ENCODE measurements at places on chromosomes 4 and X.

DNA sequence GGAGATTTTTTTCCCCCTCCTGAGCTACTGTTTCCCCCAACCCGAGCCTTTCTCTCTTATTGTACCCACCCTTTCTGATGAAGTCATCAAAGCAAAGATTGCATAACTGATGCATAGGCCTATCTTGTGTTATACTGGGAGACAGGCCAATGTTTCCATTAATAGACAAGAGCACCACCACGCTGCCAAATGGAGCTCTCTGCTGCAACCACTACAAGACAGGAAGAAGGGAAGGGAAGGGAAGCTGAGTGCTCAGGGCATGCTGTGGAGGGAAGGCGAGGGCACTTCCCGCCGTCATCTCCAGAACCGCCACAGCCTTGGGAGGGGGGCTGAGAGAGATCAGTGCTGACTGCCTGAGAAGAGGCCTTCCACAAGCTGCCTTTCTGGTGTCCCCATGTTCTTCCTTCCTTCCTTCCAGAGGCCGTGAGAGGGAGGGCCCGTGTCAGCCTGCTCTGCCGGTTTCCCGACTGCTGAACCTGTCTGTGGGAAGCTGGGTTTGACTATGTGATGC is 75.0 kb downstream of the MGST2 start:
- DNase-seq = peak; percentile 80

DNA sequence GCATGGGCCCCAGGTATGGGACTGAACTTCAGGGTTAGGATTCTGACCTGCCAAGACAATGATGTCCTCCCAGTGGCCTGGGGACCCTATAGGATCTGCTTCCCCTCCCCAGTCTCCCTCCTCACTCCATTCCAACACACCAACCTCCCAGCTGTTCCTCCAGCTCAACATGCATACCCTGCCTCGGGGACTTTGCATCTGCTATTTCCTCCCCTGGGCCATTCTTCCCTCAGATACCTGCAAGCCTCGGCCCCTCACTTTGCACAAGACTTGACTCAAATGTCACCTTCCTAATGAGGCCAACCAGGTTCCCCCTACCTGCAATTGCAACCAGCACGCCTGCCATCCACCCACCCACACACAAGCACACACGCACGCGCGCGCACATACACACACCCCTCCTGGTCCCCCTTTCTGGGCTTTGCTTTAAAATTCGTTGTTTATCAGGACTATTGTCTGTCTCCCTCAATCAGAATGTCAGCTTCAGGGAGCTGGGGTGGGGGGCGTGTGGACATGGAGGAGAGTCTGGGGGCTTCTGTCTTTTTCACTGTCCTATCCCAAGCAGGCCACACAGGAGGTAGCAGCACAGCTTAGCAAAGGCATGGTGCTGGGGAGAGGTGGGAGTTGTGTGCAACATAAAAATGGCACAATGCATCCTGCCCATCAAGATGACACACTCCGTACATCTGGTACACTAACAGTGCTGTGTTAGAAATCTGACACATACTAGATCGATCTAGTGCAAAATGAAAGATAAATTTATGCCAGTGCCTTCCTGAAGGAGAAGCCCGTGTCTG is 20.6 kb upstream of the PPP2R2C start:
- no peak for DNase-seq

DNA sequence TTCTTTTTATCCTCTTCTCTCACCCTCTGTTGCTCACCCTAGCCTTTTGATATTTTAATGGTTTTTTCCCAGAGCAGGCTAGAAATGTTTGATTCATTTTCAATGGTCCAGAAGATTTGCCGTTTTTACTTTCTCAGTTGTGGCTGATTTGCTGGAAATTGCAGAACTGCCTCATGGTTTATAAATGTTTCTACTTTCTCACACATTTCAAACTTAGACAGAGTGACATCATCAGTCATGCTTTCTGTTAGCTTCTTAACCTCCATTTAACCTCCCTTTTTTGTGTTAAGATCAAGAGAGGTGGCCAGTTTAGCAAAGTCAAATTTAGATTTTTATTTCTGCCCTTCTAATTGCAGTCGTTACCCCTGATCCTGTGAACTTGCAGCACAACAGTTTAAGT is 8.7 kb downstream of the RXFP1 start:
- no peak for DNase-seq

GRCh38 chr4:8558080-8558960 is 21.9 kb upstream of the GPR78 start:
- DNase-seq = no peak

- DNase-seq = no peak
These were observed 45.2 kb downstream of the ADH5 start for GRCh38 chr4:99043346-99043745.

DNA sequence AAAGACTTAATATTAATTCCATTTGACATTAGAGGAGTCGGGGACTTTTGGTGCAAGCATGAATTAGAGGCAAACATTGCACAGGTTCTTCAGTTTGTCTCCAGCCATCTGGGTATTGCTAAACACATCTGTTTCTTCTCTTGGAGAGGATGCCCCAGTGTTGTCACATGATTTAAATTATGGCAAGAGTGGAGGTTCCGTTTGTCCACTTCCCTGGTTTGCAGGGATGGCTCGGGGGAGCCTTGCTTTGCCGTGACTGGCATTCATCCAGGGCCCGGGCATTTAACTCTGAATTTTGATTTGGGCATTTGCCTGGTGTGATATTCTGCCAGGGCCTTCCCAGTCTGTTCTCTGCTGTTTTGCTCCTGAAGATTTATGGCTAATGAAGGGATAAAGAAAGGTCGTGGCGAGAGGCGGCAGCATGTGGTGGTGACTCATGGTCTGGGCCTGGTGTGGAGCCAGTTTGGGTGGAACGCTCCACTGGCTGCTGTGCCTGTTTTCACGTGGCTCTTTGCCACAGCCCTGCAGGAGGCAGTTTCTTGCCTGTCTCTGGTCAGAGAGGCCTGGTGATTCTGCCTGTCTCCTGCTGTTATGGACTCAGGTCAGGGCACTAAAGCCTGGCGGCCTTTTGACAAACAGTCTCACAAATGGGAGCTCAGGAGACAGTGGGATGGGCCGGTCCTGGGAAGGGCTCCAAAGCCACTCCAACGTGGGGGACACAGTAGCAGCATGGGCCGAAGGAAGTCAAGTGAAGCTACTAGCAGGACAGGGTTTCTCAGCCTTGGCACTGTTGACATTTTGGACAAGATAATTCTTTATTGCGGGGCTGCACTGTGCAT is 99.4 kb upstream of the PGRMC2 start:
- peak; percentile 95 for DNase-seq

GRCh38 chr4:41646862-41647261 is 101.7 kb downstream of the PHOX2B start:
- DNase-seq = no peak

- DNase-seq = peak; percentile 77
These were observed 229.6 kb upstream of the AGTR2 start for GRCh38 chrX:115940888-115941332.

GRCh38 chrX:71291381-71291780 is 7.9 kb downstream of the NONO start:
- DNase-seq = no peak

DNA sequence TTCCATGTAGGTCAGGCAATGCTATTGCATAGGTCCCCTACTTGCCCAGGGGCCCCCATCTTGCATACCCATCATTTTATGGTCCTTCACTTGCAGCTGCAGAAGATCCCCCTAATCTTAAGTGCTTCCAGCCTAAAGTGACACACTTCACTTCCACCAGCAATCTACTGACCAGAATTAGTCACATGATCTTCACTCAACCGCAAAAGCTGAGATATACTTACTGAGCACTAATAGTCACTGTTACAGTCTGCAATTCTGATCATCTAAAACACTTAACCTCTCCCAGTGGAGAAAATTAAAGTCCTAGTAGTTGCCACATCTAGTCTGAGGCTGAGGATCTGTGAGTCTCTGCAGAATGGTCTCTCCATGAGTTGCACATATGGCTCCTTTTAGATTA is 82.1 kb downstream of the AREG start:
- DNase-seq = no peak

DNA sequence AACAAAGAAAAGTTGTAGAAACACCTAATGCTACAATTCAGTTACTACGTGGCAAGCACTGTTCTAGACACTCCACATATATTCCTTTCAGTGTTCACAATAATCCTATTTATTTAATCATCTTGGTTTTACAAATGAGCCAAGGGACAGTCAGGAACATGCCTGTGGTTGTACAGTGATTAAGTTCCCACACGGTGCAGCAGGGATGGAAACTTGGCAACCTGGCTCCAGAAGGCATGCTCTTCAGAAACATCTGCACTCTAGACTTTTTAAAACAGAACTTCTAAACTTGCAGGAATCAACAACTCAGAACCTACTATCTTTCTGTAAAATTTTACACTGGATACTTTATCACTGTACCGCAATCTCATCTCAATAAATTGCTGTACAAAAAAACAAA is 32.1 kb downstream of the TAPT1 start:
- DNase-seq = no peak

GRCh38 chr4:155419266-155419665 is 42.5 kb upstream of the MAP9 start:
- DNase-seq = no peak

DNA sequence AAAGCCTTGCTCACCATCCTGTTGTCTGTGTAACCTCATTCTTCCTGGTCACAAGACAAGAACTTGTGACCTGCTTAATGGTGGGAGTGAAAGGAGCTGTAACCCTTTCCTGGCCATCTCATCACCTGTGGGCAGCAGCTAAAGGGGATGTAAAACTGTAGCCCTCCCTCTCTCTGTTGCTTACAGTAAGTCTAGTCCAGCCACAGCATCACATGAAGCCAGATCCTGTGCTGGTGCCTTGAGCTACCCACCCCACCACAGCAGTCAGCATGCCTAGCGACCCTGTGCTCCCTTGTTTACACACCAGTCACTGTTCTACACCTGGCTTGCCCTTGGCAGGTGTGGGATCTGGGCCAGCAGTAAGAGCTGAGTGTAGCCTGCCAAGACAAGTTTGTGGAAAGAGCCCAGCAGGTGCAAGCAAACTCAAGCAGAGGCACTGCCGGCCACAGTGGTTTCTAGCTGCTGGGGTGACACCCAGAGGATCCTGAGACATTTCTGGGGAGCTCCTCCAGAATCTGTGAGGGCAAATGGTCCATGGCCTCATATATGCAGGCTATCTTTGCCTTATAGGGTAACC is 41.0 kb downstream of the UGT2B28 start:
- no peak for DNase-seq

DNA sequence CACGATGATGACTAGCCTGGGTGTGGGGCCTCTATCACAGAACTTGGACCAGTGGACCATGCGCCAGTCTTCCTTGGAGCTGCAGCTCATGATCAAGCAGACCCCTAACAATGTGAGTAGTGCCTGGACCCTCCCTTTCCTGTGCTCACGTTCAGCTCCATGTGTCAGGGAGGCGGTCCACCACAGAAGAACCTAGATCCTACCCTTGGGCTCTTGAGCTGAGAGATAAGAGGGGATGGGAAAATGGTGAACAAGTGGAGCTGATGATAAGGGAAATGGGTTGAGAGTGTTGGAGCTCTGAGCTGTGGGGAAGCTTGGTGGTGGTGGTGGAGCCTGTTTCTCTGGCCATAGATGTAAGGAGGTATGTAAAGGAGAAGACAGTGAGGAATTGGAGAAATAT is 13.1 kb downstream of the MED12 start:
- no peak for DNase-seq

GRCh38 chr4:61507091-61507490 is 307.0 kb downstream of the ADGRL3 start:
- no peak for DNase-seq

DNA sequence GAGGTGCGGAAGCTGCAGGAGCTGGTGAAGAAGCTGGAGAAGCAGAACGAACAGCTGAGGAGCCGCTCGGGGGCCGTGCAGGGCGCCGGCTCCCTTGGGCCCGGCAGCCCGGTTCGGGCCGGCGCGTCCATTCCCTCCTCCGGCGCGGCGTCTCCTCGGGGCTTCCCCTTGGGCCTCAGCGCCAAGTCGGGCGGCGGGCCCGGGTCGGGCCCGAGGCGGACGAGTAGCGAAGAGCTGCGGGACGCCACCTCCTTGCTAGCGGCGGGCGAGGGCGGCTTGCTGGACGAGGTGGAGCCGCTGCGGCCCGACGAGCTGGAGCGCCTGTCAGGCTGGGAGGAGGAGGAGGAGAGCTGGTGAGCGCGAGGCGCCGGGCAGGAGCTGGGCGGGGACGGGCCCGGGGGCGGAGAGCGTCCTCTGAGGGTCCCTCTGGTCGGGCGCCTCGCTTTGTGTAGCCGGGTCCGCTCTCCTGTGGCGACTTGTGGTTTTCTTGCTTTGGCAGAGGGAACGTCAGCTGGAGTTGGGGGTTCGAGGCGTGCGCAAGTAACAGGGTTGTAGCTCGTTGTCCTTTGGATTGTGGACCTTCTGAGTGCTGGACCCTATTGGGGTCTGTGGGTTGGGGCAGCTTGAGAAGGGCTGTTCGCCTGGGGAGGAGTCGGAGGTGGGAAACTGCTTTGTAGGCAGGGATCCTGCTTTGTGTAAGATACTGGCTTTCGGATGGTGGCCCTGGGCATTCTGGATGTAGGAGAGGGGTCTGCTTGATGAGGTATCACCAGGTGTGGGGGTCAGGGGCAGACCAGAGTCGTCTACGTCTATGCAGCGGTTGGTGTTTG is 662 bp downstream of the SLAIN2 start:
- DNase-seq = peak; percentile 72

DNA sequence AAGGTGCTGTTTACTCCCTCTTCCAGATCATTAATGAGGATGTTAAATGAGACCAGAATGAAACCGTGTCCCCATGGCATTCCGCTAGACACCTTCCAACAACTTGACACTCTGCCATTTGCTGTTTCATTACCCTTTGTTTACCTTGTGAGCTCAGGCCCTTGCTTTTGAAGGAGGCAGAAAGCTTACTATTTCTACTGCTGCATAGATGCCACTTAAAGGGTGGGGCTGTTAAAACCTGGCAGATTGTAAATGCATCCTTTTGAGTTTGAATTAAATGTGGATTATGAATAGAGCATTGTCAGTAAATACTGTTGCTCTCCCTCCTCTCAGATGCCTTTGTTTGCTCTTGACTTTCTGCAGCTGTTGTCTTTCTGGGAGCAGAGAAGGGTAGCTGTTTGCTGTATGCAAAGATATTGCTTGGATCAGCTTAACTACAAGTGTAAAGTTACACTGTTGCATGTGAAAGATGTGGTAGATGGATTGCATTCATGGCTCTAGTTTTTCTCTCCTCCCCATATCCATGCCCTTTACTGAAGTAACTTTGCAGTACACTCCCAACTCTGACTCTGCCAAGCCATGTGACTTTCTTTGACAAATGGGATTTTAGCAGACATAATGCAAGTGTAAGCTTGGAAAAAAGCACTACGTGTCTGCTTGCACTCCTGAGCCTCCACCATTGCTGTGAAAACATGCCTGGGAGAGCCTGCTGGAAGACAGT is 75.0 kb upstream of the DHX15 start:
- DNase-seq = no peak

GRCh38 chrX:149720021-149720689 is 8.3 kb downstream of the MAGEA11 start:
- DNase-seq = no peak

- DNase-seq = no peak
These were observed 859.5 kb downstream of the STIM2 start for GRCh38 chr4:27720010-27720766.
